ENCODE measurements at places on chromosomes 2 and 18. TPM values are rescaled to one million over a fixed set of nuclear protein-coding genes. Genes with fewer than 3 reads are reported as not detected.

DNA sequence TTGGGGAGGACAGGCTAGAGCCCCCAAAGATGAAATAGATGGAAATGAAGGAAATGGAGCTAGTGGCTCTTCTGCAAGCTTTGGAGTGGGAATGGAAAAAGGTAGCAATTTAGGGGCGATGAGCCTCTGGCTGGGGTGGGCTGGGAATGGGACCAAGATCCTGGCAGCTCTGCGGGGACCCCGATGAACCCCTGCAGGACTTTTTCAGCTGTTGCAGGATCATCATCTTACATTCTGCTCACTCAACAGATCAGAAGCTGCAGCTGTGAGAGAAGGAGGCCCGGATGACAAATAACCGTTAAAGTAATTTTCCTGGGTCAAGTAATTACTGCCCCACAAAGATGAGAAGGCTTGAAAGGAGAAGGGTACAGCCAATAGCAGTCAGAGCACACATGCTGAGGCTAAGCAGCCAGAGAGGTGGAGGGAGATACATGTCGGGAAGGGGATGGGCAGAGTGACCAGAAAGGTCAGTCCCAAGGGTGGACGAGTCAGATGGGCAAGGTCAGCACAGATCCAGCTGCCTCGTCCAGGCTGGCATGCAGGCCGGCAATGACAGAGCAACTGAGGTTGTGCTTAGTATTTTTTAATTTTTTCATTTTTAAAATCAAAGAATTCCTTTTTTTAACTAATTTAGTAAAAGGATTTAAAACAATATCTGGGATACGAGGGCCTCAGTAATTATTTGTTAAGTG lies 245.0 kb upstream of the RAB6C start:
- no peaks in the 10 kb centered on the region for H3K27me3 ChIP-seq
- DNase-seq: no peak
- H3K36me3 ChIP-seq: no peaks in the 10 kb centered on the region
- no peak overlapping the region for H3K27ac ChIP-seq

GRCh38 chr18:40911582-40912254 lies 1043.3 kb upstream of the PIK3C3 start:
- H3K27ac ChIP-seq: no peak overlapping the region
- no peaks in the 10 kb centered on the region for H3K36me3 ChIP-seq
- DNase-seq: no peak
- H3K4me3 ChIP-seq: no peak overlapping the region
- no peaks in the 10 kb centered on the region for H3K27me3 ChIP-seq

GRCh38 chr18:65968239-65969004 lies 217.6 kb downstream of the CDH7 start:
- no peak overlapping the region for H3K27ac ChIP-seq
- DNase-seq: no peak
- no peaks in the 10 kb centered on the region for H3K4me1 ChIP-seq

DNA sequence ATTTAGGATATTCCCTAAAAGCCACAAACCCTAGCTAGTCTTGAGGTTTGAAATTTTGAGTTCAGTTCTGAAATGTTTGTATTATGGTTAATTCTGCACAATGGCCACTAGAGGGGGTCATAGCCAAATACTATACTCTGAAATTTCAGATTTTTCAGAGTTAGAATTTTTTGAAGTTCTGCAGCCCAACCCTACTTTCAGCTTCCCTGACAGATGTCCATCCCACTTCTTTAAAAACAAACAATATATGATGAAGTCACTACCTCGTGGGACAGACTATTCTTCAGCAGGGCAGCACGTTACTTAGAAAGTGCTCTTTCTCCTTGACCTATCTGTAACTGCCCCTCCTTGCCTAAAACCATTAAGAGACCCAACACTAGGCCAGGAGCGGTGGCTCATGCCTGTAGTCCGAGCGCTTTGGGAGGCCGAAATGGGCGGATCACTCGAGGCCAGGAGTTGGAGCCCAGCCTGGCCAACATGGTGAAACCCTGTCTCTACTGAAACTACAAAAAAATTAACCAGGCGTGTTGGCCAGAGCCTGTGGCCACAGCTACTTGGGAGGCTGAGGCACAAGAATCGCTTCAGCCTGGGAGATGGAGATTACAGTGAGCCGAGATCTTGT lies 48.2 kb upstream of the PAPOLG start:
- H3K27ac ChIP-seq: no peak overlapping the region
- no peak overlapping the region for H3K4me3 ChIP-seq
- H3K4me1 ChIP-seq: no peaks in the 10 kb centered on the region

GRCh38 chr2:173099804-173100203 lies 24.2 kb downstream of the MAP3K20 start:
- H3K27me3 ChIP-seq: no peaks in the 10 kb centered on the region
- no peak for DNase-seq
- H3K27ac ChIP-seq: no peak overlapping the region
- no peaks in the 10 kb centered on the region for H3K4me1 ChIP-seq
- no peaks in the 10 kb centered on the region for H3K36me3 ChIP-seq

RAB6C gene
- not detected for polyA plus RNA-seq
